SW 1271 (cell line): ENCODE measurements at places on chromosomes 7 and 10.

DNA sequence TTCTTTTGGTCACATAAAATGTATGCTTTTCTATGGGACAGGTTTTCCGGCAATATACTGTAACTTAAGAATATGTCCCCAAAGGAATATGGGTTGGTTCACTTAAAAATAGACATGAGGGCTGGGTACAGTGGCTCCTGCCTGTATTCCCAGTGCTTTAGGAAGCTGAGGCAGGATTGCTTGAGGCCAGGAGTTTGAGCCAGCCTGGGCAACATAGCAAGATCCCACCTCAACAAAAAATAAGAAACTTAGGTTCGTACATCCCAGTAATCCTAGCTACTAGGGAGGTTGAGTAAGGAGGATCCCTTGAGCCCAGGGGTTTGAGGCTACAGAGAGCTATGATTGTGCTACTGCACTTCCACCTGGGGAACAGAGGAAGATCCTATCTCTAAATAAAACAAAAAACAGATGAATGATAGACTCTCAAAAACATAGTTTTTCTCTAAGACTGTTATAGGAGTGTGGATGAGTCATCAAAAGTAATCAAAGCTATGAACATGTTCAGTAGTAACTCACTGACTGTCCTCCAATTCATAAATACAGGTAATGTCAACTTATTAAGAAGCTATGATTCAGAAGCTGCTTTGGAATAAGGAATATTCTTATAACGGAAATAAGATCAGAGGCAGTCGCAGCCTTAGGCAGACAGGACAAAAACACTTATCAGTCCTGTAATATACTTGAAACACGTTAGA, 2.6 kb upstream of the SEC31B start:
- DNase-seq: no peak

DNA sequence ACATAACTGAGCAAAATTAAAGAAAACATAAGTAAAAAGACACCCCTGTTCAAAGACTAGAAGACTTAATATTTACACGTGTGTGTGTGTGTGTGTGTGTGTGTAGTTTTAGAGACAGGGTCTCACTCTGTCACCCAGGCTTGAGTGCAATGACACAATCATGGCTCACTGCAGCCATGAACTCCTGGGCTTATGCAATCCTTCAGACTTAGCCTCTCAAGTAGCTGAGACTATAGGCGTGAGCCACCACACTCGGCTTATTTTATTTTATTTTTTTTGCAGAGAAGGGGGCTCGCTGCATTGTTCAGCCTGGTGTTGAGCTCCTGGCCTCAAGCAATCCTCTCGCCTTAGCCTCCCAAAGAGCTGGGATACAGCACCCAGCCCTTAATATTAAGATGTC, 90.3 kb downstream of the JMJD1C start:
- no peak for DNase-seq

DNA sequence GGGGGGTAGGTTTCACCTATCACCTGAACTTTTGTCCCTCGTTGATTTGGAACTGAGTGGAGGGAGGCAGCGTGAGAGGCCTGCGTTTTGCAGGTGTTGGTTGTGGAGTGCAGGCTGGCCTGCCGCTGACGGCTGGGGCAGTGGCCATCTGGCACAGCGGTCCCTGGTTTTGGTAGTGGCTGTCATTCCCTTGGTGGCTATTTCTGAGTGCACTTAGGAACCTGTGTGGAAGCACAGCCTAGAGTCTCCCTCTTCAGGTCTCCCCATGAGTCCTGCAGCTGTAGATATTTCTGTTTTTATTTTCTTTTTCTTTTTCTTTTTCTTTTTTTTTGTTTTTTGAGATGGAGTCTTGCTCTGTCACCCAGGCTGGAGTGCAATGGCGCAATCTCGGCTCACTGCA, 129.2 kb downstream of the CUL2 start:
- no peak for DNase-seq

- no peak for DNase-seq
Measured at GRCh38 chr10:72164617-72165016, 51.2 kb upstream of the ANAPC16 start.

DNA sequence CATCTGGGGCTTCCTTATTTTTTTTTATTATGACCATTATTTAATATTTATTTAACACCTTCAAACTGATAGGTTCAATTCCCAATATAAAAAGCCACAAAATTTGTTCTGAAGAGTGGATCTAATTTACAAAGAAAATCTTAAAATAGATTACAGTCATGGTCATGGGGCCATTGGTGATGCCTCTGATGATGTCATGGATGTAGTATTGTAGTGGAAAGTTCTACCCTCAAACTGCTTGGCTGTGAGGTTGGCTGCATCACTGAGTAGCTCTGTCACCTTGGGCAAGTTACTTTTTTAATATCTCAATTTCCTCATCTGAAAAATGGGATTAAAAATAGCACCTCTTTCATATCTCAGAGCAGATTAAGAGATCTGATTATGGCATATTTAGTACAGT, 128.5 kb downstream of the DKK1 start:
- DNase-seq: no peak

DNA sequence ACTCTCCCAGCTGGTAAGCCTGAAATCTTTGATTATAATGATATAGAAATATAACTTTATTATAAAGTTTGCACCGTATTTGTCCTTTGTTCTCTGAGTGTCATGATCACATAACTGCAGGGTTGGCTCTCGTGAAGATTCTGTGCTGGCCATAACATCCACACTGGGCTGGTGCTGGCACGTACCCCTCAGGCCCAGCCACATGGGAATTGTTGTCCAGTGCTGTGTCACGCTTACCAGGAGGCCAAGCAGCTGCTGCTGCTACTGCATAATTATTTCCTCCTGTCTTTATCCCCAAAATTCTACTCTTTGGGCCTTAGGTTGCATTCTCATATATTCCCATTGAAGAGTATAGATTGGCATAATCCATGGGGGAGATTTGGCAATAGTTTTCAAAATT, 20.8 kb upstream of the UCN3 start:
- DNase-seq: no peak

GRCh38 chr7:51606601-51607154, 290.1 kb upstream of the COBL start:
- DNase-seq: no peak

GRCh38 chr10:132714096-132714985, 71.6 kb downstream of the NKX6-2 start:
- DNase-seq: no peak

DNA sequence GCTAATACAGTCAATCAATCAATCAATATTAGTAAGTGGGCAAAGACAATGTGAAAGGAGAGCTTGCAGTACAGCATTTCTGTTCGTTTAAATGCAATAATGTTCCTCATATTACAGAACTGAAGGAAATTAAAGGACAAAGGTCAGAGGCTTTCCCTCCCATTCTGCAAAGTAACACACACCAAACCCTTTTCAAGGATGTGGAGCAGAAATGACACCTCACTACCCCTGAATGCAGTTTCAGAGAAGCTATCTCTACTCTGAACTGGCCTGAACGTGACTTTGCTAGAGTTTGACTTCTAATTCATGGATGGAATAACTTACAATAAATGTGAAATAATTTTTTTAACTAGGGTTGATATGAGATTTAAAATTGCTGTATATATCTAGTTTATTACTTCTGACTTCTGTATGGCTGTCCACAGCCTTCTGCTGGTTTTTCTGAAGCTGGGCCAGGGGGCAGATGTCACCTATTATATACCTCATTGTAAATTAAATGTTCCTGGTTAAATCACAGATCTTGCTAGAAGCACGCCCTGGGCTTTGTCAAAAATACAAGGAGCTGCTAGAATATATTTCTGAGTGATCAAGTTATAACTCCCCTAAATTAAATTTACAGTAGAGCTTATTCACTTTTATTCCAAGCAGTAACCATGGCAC, 156.9 kb upstream of the C7orf33 start:
- DNase-seq: no peak

DNA sequence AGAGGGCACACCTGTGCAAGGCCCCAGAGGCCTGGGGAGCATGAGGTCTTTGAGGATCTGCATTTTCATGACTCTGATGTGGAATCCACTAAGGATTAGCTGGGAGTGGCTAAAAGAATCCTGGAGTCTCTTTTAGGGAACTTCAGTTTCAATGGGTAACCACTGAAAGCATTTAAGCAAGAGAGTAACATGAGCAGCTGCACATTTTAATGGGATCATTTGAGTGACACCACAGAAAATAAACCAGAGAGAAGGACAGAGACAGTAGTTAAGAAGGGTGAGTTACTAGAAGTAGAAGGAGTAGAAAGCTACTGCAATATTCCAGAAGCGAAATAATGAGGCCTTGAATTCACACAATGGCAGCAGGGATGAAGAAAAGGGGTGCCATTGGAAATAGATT, 5.2 kb downstream of the GOT1 start:
- DNase-seq: no peak

GRCh38 chr7:73423519-73424488, 9.8 kb upstream of the FZD9 start:
- DNase-seq: no peak
